Activated CD4-positive, alpha-beta T cell treated with anti-CD3 and anti-CD28 coated beads for 48 hours (primary cell): ENCODE measurements at places on chromosomes 2 and 18.

DNA sequence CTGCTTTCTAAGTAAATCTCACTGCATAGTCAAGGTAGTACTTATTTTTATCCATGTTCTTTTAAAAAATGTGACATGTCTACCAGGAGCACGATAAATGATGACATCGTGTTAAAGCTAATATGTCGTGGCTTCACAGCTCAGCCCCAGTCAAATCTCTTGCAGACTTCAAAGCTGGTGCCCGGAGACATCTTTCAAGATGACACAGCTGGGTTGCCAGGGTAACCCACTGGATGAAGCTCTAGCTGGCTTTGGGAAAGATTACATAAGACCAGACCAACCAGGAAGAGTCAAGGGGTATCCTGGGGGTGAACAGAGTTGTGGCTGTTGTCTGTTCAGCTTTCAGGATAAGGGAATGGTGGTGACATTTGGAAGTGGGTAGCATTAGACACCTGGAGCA lies 67.8 kb downstream of the VSNL1 start:
- no peak for DNase-seq

- no peak for DNase-seq
These were observed 2.5 kb downstream of the TLK1 start for GRCh38 chr2:171158036-171158789.

GRCh38 chr2:189153619-189154018 lies 25.9 kb downstream of the COL5A2 start:
- no peak for DNase-seq

GRCh38 chr2:70514612-70515055 lies 39.0 kb downstream of the TGFA start:
- DNase-seq: no peak

DNA sequence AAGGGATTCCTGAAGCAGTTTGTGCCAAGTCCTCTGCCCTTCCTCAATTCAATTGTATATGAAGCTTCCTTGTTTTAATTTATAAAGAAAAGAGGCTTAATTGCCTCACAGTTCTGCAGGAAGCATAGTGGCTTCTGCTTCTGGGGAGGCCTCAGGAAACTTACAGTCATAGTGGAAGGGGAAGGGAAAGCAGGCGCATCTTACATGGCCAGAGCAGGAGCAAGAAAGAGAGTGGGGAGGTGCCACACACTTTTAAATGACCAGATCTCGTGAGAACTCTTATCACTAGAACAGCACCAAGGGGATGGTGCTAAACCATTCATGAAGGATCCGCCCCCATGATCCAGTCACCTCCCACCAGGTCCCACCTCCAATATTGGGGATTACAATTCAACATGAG lies 114.2 kb downstream of the SGPP2 start:
- no peak for DNase-seq

DNA sequence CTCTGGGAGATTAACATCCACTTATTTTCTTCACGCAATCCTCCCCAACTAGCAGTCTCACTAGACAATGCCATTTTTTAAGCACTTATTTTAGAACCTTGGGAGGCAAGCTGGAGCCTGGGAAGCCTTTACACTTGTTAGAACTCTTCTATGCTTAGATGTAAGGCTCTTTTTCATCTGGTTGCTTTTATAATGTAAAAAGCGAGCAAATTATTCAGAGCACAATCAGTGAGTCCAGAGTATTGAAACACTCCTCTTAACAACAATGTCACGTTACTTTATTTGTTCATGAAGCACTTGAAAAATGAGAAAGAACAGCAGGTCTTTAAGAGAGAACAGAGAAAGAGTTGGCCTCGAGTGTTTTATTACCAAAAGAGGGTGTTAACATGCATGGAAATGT lies 84.1 kb upstream of the SLC8A1 start:
- no peak for DNase-seq

DNA sequence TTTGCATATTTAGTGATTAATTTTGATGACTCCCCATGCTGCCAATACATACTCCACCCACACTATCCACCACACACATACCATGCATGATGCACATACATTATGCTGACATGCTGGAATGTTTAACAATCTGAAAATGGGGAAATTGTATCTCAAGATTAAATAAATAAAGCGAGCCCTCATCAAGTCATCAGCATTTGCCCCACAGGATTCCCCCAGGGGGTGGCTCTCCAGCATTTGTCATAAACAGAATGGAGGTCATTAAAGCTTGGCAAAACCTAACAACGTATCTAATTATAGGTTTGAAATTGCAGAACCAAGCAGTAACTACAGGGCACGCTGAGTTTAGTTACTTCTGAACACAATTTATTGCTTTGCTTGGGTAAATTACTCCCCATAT lies 141.2 kb upstream of the TACR1 start:
- no peak for DNase-seq

GRCh38 chr2:168212866-168213265 lies 34.5 kb downstream of the STK39 start:
- DNase-seq: no peak
